ENCODE measurements at places on chromosomes 7 and 10.
A peak's percentile ranks its signal among the peaks of the same experiment; 100 is the strongest.

DNA sequence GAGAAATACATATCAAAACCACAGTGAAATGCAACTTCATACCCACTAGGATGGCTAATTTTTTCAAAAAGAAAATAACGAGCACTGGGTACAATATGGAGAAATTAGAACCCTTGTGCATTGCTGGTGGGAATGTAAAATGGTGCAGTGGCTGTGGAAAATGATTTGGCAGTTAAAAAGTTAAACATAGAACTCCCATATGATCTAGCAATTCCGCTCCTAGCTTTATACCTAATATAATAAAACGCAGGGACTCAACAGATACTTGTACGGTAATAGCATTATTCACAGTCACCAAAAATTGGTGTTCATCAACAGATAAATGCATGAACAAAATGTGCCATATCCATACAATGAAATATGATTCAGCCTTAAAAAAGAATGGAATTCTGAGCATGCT lies 58.8 kb upstream of the PLPP4 start:
- DNase-seq = no peak

- no peak for DNase-seq
Measured at GRCh38 chr7:24372961-24373955, 89.3 kb downstream of the NPY start.

DNA sequence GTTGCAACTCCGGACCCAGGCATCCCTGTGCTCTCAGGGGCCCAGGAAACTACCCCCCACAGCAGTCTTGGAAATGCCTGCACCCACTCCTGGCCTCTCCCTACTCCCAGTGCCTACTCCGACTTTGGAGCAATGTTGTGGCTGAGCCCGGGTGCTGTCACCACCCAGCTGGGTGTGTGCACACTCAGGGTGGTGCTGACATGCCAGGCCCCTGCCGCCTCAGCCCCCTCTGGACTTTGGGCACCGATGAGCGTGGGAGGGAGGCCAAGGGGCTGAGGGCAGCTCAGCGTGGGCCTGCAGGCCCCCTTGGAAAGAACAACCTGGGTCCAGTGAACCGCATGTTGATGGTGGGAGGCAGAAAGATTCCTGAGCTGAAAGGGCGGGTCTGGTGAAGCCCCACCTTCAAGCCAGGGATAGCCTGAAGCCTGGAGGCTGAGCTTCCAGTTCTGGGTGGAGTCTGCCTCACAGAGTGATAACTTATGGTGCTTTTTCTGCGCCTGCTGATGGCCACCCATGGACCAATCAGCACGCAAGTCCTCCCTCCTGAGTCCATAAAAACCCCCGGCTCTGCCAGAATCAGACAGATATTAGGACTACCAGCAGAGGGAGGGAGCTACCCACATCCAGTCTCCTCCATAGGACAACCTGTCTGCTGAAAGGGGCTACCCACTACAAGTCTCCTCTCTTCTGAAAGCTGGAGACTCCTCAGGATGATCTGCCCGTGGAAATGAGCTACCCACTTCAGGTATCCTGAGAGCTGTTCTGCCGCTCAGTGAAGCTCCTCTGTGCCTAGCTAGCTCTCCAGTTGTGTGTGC lies 380.4 kb upstream of the SORCS1 start:
- DNase-seq = no peak

DNA sequence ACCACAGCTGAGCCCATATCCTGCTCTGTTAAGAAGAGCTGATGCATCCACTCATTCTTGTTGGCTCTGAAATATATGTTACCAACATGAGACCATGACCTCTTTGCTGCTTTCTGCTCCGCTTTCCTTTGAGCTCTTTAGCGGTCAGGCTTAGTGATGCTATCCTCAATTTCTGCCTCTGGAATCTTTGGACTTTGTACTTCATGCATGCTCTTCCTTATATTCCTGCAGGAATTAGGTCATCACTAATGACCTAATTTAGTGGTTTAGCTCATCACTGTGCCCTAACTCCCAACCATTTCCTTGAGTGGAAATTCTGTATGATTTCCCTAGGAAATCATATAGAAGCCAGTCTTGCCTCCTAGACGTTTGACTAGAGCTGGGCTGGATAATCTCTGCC lies 119.5 kb downstream of the AOAH start:
- DNase-seq = no peak

- no peak for DNase-seq
Measured at GRCh38 chr7:30710669-30711068, 28.4 kb upstream of the CRHR2 start.

- no peak for DNase-seq
Measured at GRCh38 chr10:125066764-125067450, 93.5 kb downstream of the CTBP2 start.

DNA sequence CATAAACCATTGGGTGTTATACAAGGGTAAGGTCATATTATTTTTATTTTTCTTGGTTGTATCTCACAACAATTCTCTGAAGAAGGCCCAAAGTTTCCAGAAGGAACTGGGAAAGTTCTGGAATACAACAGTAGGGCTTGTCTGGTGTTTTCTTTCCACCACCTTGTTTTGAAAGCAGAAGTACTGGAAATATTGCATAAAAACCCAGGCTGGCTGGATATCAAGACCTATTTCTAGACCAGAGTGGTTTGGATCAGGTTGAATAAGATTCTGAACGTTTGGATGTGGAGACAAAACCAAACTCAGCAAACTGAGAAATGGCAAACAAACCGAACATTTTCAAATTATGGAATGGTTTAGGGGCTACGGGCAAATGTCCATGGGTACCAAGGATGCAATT lies 182.6 kb upstream of the FZD8 start:
- no peak for DNase-seq

- DNase-seq = no peak
Measured at GRCh38 chr7:157278167-157278790, 58.5 kb upstream of the DNAJB6 start.

GRCh38 chr7:95376632-95377400 lies 19.4 kb downstream of the PON3 start:
- DNase-seq = no peak

- DNase-seq = no peak
Measured at GRCh38 chr7:65338346-65338745, 35.3 kb upstream of the ZNF92 start.

GRCh38 chr7:23285657-23286646 lies 13.2 kb upstream of the MALSU1 start:
- no peak for DNase-seq

- no peak for DNase-seq
Measured at GRCh38 chr7:150405584-150406311, 26.6 kb downstream of the ZNF775 start.

- DNase-seq = no peak
Measured at GRCh38 chr10:43238462-43238861, 28.4 kb downstream of the RASGEF1A start.

GRCh38 chr10:34091635-34092195 lies 723.4 kb downstream of the PARD3 start:
- no peak for DNase-seq

- DNase-seq = no peak
Measured at GRCh38 chr7:76165973-76166403, 35.7 kb upstream of the SRRM3 start.

- DNase-seq = no peak
Measured at GRCh38 chr7:156015237-156016020, 203.2 kb upstream of the SHH start.

DNA sequence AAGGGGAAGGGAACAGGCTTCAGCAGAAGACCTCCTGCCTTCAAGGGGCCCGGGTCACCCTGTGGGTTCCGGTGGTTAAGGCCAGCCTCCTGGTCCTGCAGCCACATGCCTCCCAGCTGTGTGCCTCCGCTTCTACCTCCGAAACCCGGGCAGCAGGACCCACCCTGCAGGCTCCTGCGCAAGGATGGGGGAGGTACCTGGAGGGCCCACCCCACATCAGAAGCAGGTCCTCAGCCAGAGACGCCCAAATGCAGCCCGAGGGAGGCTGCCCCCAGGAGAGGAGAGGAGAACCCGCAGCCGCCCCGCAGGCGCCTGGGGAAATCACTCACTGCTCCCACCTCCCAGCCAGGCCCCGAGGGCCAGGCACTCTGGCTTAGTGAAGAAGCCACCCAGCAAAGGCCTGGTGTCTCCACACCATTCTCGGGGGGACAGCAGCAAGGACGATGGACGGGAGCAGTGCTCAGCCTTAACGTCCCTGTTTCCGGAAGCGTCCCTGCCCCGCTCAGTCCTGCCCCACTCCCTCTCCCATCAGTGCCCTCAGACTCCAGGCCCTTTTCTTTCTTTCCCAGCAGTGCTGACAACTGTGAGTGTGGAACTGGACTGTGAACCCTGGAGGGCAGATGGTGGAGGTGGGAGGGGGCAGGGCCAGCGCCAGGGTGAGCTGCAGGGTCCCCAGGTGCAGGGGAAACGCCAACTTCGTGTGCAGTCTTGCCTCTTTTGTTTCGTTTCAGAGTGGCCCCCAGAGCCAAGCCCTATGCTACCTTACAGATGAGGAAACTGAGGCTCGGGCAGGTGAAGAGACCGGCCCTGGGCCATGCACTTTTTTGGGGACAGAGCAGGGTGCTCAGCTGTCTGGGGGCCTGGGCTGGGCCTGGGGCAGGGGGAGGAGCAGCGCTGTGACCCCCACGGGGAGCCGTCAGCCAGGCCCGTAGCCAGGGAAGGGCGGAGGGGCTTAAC lies 138.0 kb downstream of the FAM53B start:
- no peak for DNase-seq

DNA sequence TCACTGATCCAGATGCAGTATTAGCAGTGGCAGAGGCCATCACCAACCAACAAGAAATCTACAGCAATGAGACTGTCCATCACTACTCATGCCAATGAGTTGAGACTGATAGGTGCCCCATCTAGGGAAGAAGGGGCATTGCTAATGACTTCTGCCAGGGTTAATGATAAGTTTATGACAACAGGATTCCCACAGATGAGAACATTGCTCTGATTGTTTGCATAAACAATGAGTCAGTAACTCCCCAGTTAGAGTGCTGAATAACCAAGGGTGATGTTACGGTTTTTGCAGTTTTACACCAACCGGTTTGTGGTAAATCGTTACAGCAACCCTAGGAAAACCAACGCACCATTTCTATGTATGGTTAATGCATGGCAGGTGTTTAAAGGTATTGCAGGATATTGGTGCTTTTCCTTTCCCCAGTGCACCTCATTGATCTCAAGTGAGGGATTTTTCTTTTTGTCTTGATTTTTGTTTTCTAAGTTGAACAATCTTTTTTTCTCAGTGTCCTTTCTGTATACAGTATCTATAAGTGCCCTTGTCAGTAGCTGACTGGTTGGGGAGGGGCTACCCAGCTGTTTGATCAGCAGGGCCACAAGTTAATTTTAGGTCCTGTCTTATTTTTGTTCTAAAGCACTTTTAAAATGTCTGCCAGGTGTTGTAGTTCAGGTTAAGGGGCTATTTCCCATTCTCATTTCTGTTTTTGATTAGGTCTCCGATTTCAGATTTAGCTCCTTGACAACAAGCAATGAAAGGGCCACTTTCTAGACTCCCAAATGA lies 3.9 kb upstream of the CSGALNACT2 start:
- DNase-seq = no peak

- DNase-seq = peak; percentile 42
Measured at GRCh38 chr7:30322271-30323005, 38.0 kb downstream of the ZNRF2 start.

DNA sequence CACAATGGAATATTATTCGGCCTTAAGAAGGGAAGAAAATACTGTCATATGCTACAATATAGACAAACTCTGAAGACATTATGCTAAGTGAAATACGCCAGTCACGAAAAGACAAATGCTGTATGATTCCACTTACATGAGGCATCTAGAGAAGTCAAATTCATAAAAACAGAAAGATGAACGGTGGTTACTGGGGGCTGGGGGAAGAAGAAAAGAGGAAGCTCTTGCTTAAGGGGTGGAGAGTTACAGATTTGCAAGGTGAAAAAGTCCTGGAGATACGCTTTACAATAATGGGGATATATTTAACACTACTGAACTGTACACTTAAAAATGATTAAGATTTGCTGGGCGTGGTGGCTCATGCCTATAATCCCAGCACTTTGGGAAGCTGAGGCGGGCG lies 49.0 kb downstream of the PSMC2 start:
- no peak for DNase-seq

DNA sequence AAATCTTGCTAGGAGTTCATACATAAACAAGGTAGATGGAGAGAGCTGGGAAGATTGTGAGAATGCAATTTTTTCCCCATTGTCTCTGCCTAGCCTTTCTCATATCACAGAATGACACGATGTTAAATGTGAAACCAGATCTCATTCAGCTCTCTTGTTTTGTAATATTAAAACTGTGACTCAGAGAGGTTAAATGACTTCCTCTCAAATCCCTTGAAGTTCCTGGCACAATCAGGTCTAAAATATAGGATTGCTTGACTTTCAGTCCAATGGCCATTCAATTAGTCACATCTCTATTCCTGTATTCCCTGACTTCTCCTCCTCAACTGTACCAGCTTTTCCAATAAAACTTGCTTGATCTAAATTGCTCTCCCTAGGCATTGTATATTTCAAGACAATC lies 3.1 kb downstream of the ANKRD22 start:
- peak; percentile 62 for DNase-seq

- DNase-seq = no peak
Measured at GRCh38 chr7:38775506-38776175, 133.3 kb downstream of the VPS41 start.

DNA sequence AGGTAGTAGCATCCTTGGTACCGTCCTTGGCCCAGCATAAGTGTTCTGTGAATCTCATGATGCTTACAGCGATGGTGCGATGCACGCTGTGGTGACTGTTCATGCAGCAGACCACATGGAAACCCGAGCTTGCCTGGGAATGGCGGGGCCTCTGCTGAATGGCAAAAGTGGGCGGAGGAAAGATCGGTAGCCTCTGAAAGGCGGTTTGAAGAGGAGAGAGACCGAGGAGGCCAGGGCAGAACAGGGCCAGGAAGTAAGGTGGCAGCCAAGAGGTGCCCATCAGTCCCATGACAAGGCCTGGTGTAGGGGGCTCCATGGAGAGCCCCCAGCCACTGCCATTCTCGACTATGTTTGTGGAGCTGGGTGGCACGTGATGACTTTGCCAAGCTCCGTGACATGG lies 33.2 kb upstream of the CNPY1 start:
- DNase-seq = no peak

GRCh38 chr7:84117304-84117703 lies 77.3 kb downstream of the SEMA3A start:
- no peak for DNase-seq

- no peak for DNase-seq
Measured at GRCh38 chr7:111758332-111758731, 196.0 kb upstream of the IMMP2L start.

DNA sequence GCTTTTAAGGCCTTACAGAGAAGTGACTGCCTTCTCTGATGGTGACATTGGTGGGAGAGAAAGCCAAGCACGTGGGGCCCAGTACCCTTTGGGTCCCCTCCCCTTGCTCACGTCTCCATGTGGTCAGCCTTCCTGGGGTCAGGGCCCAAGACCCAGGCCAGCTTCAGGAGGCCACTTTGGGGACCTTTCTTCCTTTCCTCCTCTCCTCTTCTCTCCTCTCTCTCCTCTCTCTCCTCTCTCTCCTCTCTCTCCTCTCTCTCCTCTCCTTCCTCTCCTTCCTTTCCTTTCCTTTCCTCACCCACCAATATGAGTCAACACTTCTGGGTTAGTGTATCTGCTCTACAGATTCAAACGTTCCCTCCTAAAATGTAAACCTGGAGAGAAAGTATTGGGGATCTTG lies 96.9 kb upstream of the AGK start:
- no peak for DNase-seq

Data from GM04504 (cell line).